NCI-H1436 treated with DMSO at 0.1 percent for 48 hours (cell line): ENCODE measurements at places on chromosomes 11 and 22.

DNA sequence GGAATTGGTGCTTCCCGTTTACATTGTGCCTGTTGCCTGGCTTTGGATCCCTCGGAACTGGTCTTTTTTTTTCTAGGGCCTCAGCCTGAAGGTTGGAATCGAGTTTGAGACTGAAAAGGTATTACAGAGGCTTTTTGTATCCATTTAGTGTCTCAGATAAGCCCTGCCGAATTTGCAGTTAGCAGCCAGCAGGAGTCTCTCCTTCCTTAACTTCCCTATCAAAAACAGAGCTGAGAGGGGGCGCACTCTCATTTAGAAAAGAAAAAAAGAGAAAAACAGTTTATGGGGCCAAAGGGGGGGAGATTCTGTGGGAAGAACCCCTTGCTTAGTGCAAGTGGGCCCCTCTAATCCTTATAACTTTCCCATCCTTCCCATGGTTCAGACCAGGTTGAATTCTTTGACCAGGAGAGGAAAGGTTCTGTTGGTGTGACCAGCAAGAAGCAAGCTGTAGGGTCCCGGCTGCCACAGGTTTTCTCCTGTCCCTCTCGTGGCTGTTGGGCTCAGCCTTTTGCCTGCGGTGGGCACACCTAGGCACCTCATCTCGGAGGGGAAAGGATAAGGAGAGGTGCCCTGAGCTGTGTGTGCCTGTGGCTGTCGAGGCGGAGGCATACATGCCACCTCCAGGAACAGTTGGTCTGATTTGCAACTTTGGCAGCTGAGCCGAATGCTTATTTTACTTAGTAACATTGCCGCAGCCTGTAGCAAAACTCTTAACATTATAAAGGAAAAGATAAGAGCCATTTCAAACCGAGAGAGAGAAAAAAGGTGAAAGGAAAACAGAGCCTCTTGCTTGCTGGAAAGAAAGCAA lies 565.0 kb upstream of the CNTN5 start:
- no peak for DNase-seq

GRCh38 chr11:108293229-108293628 lies 70.4 kb downstream of the ATM start:
- no peak for DNase-seq

- no peak for DNase-seq
Observed at GRCh38 chr22:23970201-23970641, 3.5 kb downstream of the DDTL start.

DNA sequence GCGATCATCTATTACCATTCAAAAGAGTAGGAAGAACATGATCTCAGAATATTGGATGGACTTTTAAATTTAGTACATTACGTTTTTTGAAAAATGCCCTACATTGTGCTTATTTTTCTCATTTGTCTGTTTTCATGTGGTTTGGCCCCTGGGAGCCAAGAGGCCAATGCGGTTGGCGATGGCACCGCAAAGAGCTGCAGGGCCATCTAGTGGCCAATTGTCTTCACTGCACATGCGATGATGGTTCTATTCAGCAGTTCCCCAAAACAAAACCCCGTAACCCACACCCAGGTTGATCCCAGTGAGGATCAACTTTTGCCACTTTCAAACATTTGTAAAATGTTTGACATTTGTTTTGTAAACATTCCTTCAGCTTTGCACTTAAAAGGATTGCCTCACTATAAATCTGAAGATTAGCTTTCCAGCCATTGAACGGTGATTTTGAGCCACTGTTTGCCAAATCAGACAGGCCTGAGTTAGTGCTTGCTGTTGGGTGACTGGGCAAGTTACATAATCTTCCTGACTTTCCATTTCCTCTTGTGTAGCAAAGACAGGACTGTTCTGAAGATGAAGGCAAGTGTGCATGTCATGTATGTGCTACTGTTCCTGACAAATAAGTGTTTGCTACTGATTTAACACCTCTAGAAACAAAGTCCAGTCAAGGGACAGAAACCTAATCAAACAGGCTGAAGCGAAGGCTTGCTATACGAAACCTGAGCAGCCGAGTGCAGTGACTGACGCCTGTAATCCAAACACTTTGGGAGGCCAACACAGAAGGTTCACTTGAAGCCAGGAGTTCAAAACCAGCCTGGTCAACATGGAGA lies 29.2 kb upstream of the XBP1 start:
- DNase-seq: no peak

DNA sequence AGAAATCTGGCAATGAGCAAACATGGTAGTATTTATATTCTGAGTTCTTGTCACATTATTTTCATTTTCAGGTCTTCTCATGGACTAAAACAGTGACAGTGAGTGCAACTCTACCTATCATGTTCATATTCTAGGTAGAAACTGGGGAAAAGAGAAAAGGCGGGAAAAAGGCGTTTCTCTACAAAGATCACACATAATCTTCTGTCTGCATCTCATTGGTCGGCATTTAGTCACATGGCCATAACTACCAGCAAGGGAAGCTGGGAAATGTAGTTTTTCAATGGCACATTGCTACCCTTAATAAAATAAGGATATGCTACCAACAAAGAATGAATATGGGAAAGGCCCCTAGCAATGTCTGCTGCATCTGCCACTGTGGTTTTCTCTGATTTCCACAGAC lies 57.6 kb upstream of the B3GAT1 start:
- DNase-seq: no peak

- DNase-seq: no peak
Observed at GRCh38 chr11:13434247-13435205, 28.5 kb downstream of the BTBD10 start.

- DNase-seq: no peak
Observed at GRCh38 chr11:44631831-44632230, 66.4 kb downstream of the CD82 start.

- DNase-seq: no peak
Observed at GRCh38 chr22:36220451-36220921, 18.8 kb downstream of the APOL2 start.

DNA sequence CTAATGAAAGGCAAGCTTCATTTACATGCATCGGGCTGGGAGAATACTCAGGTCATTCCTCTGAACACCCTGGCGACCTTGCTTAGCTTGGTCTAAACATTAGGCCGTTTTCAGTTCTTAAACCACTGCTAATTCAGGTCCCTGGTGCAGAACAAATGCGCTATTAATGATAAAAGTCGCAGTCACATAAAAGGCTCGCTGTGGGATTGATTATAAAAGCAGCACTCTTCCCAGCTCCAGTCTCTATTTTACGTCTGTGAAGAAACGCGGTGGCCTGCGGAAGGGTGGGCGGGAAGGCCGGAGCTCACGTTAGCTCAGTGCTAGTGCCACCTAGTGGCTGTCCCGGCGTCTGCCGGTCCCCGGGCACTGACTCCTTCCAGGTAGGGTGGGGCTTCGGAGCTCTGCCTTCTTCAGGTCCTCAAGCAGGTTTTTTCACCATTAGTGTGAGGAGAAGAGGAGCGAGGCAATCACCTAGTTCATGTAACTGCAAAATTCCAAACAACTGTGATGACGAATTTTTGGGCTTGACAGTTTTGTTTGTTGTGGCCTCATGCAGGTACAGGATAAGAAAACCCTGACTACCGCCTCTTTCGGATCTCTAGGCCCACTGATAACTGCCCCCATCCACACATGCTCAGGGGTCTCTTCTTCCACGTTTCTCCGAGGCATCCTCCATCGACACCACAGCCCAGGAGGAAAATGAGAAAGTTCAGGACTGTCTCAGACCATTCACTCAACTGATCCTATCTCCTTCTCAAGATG lies 66.5 kb upstream of the CLMP start:
- peak; percentile 62 for DNase-seq
